Activated naive CD8-positive, alpha-beta T cell treated with anti-CD3 and anti-CD28 coated beads, Interleukin-2, amount 10 ng/mL, durations not matched to agents 7 days and 5 days (primary cell): ENCODE measurements at places on chromosomes 12 and 14. TPM values are rescaled to one million over a fixed set of nuclear protein-coding genes. Genes with fewer than 3 reads are reported as not detected.

The ESPL1 gene
- 90.5 TPM for total RNA-seq

The HOXC13 gene
- not detected for total RNA-seq

The ZBTB1 gene
- total RNA-seq = 84.1 TPM

The DBX2 gene
- total RNA-seq = not detected

GRCh38 chr12:6341417-6342139, at the start of gene TNFRSF1A:
Gene TNFRSF1A, minus strand, starts transcription at chr12:6342076. Its CDS starts 262 bp downstream, at chr12:6341814.
- peaks cover 4% of the 10 kb centered on the region for H3K36me3 ChIP-seq
- H3K27ac ChIP-seq = peak within 1 kb of the TSS; percentile 49
- no peaks in the 10 kb centered on the region for H3K27me3 ChIP-seq

- H3K27ac ChIP-seq = no peak overlapping the region
- H3K36me3 ChIP-seq = peaks cover 40% of the 10 kb centered on the region
Observed at GRCh38 chr12:49049566-49050224, 10.9 kb downstream of the KMT2D start.

DNA sequence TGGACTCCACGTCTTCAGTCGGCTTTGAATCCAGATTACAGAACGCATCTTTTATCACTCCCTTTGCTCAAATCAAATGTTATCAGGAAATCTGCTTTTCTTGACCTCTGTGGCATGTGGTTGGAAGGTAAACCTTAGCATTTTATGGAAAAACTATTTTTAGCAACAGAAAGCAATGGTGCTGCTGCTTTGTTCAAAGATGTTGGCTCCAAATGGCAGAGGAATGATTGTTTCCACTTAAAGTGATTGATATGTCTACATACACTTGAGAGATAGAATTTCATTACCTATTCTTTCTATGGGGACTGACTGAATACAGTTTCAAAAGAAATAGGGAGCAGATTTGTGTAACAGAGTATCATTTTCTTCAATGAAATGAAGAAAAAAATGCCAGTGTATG, 761.2 kb downstream of the NOVA1 start:
- H3K4me1 ChIP-seq = no peaks in the 10 kb centered on the region
- DNase-seq = no peak
- H3K27me3 ChIP-seq = no peaks in the 10 kb centered on the region
- no peaks in the 10 kb centered on the region for H3K36me3 ChIP-seq

The JAG2 gene
- total RNA-seq = 1.8 TPM

DNA sequence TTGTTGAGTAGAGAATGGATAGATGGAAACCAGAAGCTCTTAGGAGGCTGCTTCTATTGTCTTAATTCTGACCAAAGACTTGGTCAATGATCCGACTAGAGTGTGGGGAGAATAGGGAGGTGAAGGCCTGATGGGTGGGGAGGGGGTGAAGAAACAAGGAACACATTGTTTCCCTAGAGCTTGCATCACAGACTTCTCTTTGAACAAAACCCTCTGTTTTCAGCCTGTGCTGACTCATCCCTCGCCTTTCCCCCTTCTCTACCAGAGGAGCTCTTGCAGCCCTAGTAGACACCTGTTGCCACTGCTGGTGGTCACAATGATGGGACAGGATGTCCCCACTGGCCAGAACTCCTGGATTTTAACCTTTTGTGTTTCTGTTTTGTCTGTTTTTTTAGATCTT, 46.8 kb upstream of the CISTR start:
- H3K27ac ChIP-seq = no peak overlapping the region
- no peaks in the 10 kb centered on the region for H3K4me1 ChIP-seq
- H3K36me3 ChIP-seq = no peaks in the 10 kb centered on the region
- DNase-seq = no peak

The TBX3 gene
- not detected for total RNA-seq

DNA sequence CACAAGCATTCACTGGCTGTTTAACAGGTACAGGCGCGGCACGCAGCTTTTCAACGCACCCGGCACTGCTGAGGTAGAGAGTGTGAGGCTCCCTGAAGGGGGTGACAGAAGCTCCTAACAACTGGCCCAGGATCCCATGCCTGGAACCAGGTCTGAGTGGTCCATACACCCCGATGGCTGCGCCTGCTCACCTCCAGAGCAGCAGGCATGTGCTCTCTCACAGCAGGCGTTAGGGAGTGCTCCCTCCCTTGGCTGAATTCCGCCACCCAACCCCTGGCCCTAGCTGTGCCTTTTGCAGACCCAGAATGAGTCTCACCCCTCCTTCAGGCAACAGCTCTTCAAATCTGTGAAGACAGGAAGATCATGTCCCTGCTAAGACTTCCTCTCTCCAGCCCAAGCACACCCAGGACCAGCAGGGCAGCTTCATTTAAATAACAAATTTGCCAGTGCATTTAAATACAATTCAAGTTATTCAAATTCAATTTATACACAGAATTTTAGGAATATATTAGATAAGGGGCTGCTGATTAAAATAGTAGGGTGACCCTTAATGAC, 86.0 kb downstream of the SETD3 start:
- no peak for DNase-seq
- no peak overlapping the region for H3K27ac ChIP-seq
- H3K36me3 ChIP-seq = peaks cover 11% of the 10 kb centered on the region
- H3K4me1 ChIP-seq = peaks cover 4% of the 10 kb centered on the region

The TAS2R9 gene
- total RNA-seq = 0.28 TPM

The CLEC12A gene
- 5.2 TPM for total RNA-seq

The IRAK3 gene
- total RNA-seq = 0.53 TPM

GRCh38 chr12:84912198-84913128, at the start of gene SLC6A15:
Gene SLC6A15, minus strand, starts transcription at chr12:84912799. Its CDS starts 20,679 bp downstream, at chr12:84892120.
- H3K27ac ChIP-seq = no peak within 1 kb of the TSS
- H3K4me3 ChIP-seq = peak within 1 kb of the TSS; percentile 62
- peak; percentile 32 for DNase-seq
- peaks cover 9% of the 10 kb centered on the region for H3K4me1 ChIP-seq

DNA sequence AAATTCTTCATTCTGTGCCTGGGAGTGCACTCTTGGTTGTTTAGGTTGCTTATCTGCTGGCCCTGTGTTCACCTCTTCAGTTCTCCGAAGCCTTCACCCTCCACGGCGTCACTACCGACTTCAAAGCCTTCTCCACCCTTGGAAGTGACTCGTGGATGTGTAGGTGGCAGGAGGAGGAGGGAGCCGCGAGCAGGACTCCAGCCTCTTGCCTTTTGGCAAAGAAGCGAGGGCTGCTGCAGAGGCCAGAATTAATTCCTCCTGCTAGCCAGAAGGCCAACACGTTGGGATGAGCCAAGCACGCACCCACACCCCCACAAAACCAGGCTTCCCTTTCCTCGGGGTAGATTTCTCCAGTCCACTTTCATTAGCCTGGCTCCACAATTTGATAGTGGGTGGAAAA, 86.5 kb downstream of the TBX5 start:
- H3K27me3 ChIP-seq = no peaks in the 10 kb centered on the region
- H3K4me3 ChIP-seq = no peak overlapping the region
- H3K27ac ChIP-seq = no peak overlapping the region
- no peaks in the 10 kb centered on the region for H3K4me1 ChIP-seq

The IRF9 gene
- total RNA-seq = 252 TPM

The MTA1 gene
- total RNA-seq = 120 TPM
